ENCODE measurements at places on chromosomes 6 and 20.

DNA sequence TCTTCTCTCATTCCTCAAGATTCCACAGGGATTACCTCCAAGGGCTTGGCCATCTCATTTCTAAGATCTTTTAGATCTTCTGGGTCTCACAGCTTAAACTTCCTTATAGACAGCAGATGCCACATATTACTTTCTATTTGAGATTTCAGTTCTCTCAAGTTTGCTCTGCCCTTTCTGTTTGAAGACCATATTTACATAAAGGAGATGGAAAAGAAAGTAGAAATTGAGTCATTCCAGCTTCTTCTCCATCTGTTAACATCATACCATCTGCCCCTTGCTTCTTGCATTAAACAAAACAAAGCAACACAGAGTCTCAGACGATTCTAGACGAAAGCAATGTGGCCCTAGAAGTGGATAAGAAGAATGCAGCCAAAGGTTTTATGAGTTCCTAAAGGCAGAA lies 203.4 kb downstream of the TTLL2 start:
- no peak for DNase-seq

DNA sequence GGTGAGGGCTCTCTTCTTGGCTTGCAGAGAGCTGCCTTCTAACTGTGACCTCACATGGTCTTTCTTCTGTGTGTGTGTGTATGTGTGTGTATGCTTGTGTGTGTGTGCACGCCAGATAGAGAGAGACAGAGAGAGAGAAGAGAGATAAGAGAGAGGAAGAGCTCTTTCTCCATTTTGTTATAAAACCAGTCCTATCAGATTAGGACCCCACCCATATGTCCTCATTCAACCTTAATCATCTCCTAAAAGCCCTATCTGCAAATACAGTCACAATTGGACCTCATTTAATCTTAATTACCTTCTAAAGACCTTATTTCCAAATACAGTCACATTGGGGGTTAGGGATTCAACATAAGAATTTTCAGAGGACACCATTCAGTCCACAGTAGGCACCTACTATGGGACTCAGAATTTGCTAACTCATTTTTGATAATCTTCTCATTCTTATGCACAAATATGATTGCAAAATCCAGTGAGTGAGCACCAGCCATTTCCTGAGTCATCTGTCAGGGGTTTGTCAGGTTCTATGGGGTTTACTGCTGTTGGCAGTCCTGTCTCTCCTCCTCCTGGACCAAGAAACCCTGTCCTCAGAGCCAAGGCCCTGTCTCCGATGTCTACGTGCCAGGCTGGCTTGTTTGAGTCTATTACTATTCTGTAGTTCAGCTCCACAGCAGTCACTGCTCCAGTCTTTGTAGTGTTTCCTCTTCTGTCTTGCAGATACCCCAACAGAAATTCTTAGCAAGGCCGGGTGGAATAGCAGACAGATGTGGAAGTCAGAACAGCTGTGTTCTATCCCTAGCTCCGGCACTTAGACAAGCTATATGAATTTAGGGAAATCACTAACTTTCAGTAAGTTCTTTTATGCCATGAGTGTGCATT lies 59.0 kb upstream of the FAM184A start:
- DNase-seq, result no peak

GRCh38 chr20:19709635-19710335 lies 48.3 kb upstream of the RIN2 start:
- DNase-seq, result no peak

DNA sequence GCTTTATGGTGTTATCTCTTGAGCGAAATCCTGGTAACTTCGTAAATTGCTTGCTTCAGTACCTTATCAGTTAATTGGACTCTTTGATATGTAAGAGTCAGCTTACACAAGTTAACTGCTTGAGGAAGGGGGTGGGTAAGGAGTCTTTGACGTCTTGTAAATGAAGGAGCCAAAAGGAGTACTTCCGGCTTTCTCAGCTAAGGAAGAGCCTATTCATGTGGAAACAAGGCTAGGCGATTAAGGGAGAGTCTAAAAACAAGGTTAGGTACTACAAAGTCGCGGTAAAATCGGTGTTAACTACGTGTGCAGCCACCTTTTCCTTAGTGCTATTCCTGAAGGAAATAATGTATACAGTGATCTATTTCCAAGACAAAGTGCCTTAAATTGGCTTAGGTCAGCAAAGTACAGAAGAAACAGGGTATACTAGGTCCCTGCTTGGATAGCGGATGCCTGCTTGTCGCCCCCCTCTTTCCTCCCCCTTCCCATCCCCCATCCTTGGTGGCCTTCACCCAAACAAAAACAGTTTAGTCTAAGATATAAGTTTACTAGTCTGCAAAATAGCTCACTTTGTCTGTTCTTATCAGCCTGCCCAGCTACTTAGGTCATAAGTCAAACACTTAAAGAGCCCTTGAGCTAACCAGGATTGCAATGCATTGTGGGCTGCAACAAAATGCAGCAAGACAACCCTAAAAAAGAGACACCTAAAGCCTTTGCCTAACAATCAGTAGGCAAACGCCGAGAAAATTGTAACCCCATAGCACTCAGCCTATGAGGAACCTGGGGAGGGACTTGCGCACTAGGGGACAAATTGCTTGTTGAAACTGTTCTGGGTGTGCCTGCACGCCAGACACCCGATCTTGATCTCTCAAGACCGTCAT lies 147.3 kb downstream of the TRIM27 start:
- no peak for DNase-seq

- DNase-seq, result no peak
Measured at GRCh38 chr6:43286980-43287716, 10.9 kb upstream of the SLC22A7 start.

DNA sequence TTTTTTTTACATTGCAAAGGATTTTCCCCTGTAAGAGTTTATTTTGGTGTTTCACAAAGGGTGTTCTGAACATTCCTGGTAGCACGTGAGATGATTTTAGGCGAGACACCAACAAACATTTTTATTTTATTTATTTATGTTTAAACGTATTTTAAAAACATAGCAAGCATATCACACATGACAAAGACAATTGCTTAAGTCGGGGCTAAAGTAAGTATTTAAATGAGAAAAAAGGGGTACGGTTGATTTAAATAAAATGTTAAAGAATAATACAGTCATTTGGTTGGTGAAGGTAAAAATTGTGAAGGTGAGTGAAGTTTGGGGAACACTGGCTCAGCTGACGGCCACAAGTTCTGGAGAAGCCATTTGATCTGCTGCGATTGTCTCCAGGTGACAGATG lies 129.7 kb downstream of the BMP7 start:
- DNase-seq, result no peak

- DNase-seq, result no peak
Measured at GRCh38 chr6:169527306-169527705, 174.5 kb downstream of the WDR27 start.

DNA sequence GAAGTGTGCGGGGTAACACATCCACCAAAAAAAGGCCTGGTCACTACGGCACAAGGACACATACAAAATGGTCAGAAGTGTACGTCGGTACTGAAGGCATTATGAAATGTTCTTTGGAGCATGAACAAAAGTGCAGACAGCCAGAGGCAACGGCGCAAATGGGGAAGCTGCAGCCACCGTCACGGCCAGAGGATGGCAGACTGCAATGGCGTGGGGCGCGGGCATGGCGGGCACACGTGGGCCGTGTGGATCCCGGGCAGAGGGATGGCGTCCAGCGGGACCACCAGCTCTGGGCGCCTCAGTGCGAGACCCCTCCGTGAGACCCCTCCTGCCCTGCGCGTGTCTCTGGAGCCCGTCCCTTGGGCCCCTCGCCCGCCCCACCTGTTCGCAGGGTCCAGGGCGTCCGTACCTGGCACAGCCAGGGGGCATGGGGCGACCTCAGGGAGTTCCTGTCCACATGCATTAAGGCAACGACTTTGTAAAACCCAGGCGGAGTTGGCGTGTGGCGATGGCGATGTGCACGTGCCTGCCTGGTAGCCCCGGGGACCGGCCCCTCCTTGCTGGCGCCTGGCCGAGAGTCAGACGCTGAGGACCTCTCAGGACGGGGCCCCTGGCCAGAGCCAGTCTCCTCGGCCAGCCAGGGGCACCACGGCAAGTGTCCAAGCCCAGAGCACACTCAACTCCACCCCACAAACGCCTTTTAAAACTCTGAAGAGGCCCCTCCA lies 39.5 kb upstream of the CHRNA4 start:
- no peak for DNase-seq

GRCh38 chr6:73722318-73723060 lies 26.5 kb downstream of the CD109 start:
- DNase-seq, result no peak

DNA sequence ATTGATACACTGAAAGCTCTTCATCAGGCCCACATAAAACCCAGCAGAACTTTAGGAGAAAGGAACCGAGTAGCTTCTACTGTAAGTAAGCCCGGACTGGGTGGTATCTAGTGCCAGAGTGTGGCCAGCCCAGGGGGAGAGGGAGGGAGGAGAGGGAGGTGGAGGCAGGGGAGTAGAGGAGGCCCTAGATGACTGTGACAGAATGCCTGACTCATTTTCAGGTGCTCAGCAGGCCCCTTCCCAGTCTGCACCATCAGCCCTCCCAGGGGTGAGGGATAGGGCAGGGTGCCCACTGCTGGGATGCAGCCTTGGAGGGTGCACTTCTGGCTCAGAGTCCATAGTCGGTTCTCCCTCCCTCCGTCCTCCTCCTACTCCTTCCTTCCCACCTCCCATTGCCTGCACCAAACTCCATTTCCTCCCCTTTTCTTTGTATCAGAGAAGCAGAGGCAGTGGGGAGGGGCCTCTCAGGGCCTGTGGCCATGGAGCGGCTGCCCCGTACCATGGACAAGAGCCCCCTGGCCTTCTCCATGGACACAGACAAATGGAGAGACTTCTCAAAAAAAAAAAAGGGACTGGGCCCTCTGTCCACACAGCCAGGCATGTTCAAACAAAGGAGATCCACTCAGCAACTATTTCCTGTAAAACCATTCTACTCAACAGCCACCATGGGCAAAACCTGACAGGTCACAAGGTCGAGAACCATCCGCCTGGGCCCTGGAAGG lies 184.9 kb upstream of the SNX9 start:
- no peak for DNase-seq
